ENCODE measurements at places on chromosomes 5 and 9.

DNA sequence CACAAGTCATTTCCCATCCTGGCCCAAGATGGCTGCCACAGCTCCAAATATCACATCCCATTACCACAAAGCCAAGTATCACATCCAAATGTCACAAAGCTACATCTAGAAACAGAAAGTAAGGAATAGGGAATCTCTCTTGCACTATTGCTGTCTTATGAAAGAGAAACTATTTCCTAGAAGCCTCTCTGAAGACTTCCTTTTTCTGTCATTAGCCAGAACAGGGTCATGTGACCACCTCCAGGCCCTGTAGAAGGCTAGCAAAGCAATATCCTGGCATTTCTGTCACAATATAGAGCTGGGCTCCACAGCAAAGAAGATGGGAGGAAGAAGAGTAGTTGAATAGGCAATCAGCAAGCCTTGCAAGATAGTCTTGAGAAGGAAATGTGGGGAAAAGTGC lies 99.2 kb downstream of the SH3TC2 start:
- no peak for DNase-seq

- DNase-seq = no peak
These were observed 2.9 kb upstream of the PTGER4 start for GRCh38 chr5:40676613-40677343.

- no peak for DNase-seq
These were observed 9.6 kb upstream of the PLPP1 start for GRCh38 chr5:55544341-55544740.

DNA sequence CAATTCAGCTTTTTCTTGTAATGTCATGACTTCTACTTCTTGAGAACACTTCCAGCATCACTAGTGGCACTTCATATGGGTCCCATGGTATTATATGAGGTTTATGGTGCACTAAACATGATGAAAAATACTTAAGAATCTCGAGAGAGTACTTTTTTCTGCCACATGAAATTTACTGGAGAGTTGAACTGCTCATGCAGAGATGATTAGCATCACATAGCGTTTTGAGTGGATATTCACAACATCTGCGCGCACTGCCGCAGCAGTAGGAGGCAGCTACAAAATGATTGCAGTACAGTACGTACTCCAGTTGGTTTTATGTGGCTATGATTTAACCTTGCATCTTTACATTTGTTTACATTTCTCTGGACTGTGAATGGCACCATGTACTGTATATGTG lies 14.7 kb downstream of the RAD1 start:
- DNase-seq = no peak

GRCh38 chr9:96061293-96061987 lies 185.9 kb downstream of the ERCC6L2 start:
- DNase-seq = peak; percentile 12

DNA sequence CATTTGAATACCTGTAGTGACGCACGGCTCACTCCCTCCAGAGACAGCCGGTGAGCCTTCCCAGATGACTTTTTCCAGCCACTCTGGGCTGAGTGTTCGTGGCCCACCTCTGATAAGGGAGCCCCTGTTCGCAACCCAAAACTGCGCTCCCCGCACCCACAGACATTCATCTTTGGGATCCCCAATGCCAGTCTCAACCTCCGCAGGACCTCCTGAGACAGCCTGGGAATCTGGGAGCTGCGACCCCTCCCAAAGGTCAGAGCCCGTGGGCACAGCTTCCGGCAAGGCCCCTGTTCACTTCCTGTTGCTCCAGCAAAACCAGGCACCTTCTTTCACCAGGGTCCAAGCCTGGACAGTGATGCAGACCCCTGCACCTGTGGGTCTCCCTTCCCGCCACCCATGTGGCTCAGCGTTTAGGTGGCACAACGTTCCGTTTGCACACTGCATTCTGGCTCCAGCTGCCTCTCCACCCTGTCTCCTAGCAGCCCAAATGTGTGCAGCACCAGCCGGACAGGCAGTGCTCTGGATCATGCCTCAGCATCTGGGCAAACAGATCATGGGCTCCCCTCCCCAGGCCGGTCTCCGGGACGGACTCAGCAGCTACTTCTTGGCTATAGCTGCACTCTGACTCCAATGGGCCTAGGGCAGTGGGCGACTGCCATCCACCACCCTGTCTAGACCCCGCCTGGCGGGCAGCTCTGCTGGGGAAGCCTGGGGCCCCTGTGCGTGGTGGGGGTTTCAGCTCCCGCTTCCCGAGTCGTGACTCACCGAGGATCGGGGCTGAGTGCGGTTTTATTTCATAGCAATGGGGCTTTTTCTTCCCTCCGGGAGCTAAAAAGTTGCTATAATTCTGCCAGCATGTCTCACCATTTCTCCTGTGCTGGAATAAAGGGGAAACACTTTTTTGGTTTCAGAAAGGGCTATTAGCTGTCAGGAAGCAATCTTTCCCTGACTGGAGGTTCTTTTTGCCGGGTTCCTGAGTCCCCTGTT lies 156.0 kb downstream of the OLFM1 start:
- DNase-seq = no peak

GRCh38 chr9:86459191-86459590 lies 105.0 kb upstream of the TUT7 start:
- no peak for DNase-seq

DNA sequence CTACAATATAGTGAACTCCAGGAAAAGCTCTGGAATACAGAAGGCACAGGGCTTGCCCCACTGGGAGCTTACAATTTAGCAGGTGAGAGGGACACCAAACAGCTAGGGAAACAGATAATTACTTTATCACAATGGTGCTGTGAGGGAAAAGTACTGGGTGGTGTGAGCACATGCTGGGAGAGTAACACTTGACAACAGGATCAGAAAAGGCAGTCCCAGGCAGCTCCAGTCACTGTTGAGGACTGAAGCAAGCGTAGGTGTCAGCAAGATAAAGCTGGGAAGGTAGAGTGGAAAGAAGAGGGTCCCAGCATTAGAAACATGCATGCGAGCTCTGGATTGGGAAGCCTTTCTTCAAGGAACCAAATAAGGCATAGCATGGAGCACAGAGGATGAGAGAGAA lies 296.0 kb downstream of the ATPSCKMT start:
- no peak for DNase-seq

DNA sequence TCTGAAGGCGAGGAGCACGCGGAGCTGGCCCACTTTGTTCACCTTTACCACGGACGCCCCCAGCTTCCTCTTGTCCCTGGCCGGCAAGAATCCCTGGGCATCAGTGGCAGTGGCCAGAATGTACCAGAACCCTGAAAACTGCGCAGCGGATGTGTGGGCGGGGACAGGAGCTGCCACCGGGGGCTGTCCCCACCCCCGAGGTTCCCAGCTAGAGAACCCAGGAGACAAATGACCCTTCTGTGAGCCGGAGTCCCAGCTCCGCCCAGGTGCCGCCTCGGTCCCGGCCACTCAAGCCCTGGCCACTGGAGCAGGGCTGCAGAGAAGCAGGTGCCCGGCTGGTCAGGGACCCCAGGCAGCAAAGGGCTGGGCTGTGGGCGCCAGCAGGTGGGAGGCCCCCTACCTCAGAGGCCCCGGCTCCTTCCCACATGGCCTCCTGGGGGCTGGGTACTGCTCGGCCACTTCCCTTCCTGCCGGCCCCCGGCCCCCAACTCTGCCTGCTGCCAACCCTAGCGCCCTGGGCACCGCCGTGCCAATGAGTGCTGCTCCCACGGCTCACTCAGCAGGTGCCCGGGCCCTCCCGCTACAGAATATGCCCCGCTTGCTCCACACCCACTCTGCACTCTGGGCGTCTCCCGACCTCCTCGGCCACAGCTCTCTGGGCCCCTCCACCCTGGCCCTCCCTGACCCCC lies 713 bp downstream of the LCN10 start:
- no peak for DNase-seq

DNA sequence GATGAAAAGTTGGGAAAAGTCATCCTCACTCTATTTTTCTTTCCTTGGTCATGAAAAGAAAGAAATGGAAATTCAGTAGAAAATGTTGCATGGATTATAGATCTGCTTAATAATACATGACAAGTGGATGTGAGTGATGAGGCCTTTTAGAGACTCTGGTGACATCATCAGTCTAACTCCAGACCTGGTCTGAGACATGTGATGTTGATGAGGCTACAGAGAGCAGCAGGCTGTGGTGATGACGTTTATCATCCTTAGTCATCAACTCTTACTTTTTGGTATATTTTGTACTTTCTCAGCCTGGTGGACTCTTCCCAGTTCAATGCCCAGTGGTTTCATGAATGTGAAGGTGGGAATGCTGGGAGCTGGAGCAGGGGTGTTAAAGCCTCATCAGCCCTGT lies 116.4 kb downstream of the TTLL11 start:
- DNase-seq = no peak

Data from activated naive CD4-positive, alpha-beta T cell (primary cell).